ENCODE measurements at places on chromosomes 4 and X.

GRCh38 chrX:135347381-135348016 lies 38.2 kb downstream of the ETDC start:
- DNase-seq = no peak

GRCh38 chrX:40154853-40155588 lies 57.3 kb upstream of the BCOR start:
- no peak for DNase-seq

DNA sequence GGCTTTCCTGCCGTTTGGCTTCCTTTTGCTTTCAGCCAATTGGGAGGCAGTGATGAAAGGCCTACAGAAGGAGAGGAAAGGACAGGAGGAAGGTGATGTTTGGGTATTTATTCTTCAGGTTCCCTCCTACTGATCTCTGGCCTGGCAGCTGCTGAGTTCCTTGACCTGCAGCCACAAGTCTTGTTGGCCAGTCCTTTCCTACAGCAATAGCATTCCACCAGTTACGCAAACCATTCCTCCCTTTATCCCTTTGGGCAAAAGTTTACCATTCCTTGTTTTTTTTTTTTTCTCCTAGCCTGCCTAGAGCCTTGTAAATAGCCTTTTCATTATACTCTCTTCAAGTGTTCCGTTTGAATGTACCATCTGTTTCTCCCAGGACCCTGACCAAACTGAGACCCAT lies 198.1 kb upstream of the FTHL17 start:
- no peak for DNase-seq

GRCh38 chrX:42460706-42461105 lies 317.3 kb downstream of the PPP1R2C start:
- no peak for DNase-seq

DNA sequence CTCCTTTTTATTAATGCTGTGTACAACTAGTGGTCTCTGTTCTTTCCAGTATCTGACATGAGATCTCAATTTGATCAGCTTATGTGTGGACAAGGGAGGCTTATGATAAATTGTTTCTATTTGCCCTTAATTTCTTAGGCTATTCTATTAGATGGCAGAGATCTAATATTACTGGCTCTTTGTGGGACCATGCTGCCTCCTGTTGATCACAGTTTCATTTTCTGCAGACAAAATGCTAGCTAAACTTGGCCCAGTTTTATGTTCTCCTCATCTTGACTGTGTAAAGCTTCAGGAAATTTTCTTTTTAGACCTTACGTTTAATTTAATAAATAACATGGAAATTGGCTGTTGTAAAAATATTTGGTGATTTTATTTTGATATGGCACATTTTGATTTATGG lies 627.1 kb upstream of the AADAT start:
- DNase-seq = no peak

- no peak for DNase-seq
Measured at GRCh38 chr4:33411182-33411581, 2691.0 kb downstream of the PCDH7 start.

DNA sequence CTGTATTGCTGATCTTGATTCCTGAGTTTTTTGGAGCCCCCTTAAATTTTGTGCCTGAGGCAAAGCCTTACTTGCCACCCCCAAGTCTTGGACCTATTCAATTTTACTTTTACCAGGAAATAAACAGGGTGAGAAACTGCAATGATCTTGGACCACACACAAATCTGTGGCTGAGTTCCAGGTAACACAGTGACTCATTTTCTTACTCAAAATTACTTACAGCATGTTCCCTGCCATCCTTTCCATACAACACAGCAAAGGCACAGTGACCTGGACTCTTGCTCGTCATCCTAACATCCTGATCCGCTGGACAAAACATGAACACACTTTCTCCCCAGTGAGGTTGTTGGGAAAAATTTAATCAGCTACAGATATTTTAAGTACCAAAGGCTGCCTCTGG lies 60.7 kb upstream of the S100G start:
- no peak for DNase-seq

DNA sequence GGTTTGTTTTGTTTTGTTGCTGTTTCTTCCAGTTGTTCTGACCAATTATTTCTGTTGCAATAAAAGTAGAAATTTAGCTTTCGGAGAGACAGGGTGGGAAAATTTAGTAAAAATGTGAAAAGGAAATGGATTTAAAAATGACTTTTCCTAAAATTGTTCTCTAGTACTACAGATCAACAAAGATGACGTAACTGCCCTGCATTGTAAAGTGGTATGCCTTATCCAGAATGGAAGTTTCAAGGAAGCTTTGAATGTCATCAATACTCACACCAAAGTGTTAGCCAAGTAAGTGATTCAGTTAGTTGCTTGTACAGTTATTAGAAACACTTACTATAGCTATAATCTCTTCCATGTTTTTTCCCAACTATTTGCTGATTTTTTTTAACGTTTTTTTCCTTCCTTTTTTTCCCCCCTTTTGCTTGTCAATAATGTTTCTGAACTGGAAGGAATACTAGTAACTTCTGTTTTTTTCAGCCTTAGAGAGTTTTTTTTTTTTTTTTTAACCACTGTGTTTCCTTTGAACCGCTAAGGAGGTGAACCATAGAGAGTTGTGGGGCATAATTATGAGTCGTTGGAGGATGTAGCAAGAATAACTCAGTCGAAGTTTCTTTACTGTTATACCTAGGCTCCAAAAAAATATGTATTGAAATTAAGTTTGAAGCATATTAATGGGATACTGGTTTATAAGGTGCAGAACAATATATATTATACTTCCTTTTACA lies 2.2 kb downstream of the SRP72 start:
- peak; percentile 13 for DNase-seq

- no peak for DNase-seq
Measured at GRCh38 chr4:40570348-40571077, 59.2 kb downstream of the RBM47 start.

GRCh38 chr4:46385946-46386345 lies 4.0 kb downstream of the GABRA2 start:
- no peak for DNase-seq

DNA sequence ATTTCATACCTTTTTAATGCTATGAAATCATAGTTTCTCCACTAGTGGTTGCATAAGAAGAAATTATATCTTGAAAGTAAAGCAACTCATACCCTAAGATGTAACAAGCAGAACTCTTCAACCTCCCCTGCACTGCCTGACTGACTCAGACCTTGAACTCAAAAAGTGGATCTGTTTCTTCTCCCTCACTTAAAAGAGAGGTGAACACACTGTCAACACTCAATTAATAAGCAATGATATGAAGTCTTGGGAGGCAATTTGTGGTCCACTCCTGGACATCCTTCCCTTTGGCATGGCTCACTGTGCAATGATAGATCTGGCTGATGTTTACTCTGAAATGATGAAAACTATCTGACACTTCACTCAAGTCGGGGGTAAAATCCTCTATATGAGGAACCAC lies 282.0 kb upstream of the DKK2 start:
- DNase-seq = no peak

DNA sequence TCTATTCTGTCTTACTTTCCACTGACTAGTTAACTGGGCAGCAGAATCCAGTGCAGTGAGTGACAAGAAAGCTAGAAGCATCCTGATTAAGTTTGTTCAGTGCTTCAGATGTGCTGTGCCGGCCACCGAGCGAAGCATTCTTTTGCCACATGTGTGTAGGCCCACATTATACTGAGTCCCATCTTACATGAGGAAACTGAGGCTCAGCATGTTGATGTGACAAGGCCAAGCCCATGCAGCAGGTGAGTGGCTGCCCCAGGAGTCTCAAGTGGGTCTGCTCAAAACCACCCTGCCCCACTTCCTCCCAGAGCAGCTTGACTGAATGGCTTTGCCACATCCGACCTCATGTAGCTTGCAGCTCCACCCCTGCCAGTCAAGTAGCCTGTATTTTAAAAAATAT lies 50.5 kb downstream of the RHOH start:
- DNase-seq = peak; percentile 72

DNA sequence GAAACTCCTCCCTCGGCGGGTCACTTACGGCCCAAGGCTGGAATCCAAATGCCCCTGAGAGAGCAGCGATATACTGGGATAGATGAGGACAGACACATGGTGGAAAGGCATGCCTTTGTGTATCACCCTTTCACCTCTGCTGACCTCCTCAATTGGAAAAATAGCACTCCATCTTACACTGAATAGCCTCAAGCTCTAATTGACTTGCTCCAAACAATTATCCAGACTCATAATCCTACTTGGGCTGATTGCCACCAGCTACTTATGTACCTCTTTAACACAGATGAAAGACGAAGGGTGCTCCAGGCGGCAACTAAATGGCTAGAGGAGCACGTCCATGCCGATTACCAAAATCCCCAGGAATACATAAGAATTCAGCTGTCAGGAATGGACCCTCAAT lies 1142.2 kb downstream of the ARAP2 start:
- no peak for DNase-seq

GRCh38 chr4:188958346-188958745 lies 819.1 kb downstream of the TRIML1 start:
- DNase-seq = no peak

DNA sequence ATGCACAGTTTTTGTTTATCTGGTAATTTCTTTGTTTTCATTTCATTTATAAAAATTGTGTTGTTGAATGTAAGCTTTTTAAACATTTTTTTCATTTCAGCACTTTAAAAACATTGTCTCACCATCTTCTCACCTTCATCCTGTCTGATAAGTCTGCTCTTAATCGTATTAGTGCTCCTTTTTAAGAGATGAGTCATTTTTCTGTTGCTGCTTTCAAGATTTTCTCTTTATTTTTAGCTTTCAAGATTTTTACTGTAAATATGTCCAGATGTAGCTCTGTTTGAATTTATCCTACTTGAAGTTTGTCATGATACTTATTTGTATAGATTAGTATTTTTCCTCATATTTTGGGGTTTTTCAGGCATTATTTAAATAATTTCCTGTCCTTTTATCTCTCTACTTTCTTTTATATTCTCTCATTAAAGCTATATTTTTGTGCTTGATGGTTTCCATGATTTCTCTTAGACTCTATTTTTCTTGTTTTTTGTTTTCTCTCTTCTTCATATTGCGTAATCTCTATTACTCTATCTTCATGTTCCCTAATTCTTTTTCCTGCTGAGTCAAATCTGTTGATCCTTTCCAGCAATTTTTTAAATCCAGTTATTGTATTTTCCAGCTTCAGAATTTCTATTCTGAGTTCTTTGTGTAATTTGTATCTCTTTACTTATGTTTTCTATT lies 1400.4 kb upstream of the PCDH7 start:
- DNase-seq = no peak

GRCh38 chr4:141416219-141416618 lies 195.5 kb downstream of the ZNF330 start:
- no peak for DNase-seq

GRCh38 chrX:49116076-49116475 lies 7.5 kb downstream of the GPKOW start:
- DNase-seq = no peak

DNA sequence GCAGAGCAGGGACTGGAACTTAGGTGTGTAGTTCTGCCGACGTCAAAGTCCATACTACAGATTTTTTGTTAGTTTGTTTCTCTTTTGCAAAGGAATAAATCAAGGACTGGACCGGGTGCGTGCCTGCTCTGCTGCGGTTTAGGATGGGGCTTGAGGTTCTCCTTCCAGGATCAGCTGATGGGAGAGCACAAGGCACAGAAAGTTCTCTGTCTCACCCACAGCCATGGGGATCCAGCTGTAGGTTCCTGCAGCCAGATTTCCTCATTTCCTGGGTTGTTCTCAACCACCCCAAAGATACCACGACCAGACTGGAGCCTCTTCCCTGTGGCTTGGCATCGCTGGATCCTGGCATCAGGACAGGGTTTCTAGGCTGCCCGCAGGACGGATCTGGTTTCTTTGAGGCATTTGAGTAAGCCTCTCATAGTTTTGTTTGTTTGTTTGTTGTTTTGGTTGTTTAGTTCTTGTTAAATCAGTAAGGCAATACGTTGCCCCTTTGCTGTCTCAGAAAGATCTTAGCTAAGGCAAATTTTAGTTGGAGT lies 789 bp upstream of the SRPX start:
- no peak for DNase-seq

DNA sequence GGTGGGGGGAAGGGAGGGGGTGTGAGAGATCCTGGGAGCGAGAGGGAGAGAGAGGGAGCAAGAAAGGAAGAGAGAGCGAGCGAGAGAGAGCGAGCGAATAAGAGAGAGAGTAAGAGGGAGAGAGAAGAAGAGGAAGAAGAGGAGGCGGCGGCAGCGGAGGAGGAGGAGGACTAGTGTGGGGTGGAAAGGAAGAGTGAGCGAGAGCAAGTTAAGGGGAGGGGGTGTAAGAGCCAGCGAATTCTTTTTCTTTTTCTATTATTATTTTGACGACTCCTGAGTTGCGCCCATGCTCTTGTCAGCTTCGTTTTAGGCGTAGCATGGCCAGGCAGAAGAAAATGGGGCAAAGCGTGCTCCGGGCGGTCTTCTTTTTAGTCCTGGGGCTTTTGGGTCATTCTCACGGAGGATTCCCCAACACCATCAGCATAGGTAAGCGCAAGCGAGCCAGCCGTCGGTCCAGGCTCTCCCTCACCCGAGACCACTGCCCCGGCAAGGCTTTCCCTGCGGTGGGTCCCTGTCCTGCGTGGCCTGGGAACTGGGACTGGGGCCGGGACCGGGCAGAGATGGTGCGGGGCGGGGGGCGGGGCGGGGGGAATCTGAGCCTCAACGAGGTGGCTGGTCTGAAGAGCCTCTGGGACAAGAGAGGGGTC lies at the start of gene GRIA3:
GRIA3 (plus strand) TSS at position 60 of the 647 bp plus-strand sequence; CDS start at position 318, 258 bp downstream.
- no peak for DNase-seq

- DNase-seq = no peak
Measured at GRCh38 chrX:77009691-77010090, 437.5 kb upstream of the FGF16 start.

Data from CD4-positive, alpha-beta T cell treated with Interleukin-4 for 1 hour (primary cell).